MG63 (cell line): ENCODE measurements at places on chromosomes 11 and 22. TPM values are rescaled to one million over a fixed set of nuclear protein-coding genes. Genes with fewer than 3 reads are reported as not detected.
A peak's percentile ranks its signal among the peaks of the same experiment; 100 is the strongest.

Gene APOBEC3H
- not detected in 2 replicates for total RNA-seq

GRCh38 chr11:20670932-20671403 is 1.6 kb downstream of the NELL1 start:
- no peak for DNase-seq

GRCh38 chr11:45736424-45736823 is 68.5 kb upstream of the SLC35C1 start:
- DNase-seq, result peak; percentile 47

GRCh38 chr11:32500001-32500400 is 64.7 kb upstream of the WT1 start:
- DNase-seq, result no peak

Gene APOA5
- not detected in 2 replicates for total RNA-seq
